ENCODE measurements at places on chromosomes 2 and 18.

DNA sequence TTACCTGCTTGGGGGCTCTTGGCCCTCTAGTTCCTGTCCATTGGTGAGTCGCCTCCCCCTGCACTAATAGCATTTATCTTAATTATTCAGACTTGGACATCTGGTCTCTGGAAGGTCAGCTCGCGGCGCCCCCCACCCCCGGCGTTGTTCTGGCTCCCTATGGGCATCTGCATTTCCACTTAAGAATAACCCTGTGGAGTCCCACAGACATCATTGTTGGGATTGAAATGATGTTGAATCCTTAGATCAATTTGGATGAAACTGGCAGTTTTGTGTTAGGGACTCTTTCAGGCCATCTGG lies 313.8 kb upstream of the HS6ST1 start:
- no peak for DNase-seq

DNA sequence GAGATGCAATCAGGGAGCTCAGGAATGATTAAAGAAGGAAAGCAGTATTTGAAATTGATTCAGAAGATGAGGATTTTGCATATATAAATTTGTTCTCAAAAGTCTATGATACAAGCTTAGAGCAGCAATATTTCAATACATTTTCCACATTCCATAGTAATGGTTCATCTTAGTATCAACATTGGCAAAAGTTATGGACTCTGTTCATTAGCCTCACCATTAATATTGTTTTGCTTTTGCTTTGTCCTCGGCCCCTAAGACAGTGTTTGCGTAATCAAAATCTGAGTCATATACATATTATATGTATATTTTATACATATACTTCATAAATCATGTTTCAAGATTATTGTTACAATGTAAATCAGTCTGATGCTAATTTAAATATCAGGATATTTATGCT lies 176.6 kb downstream of the CNTNAP5 start:
- no peak for DNase-seq

GRCh38 chr2:192010073-192010472 lies 163.2 kb upstream of the CAVIN2 start:
- no peak for DNase-seq

DNA sequence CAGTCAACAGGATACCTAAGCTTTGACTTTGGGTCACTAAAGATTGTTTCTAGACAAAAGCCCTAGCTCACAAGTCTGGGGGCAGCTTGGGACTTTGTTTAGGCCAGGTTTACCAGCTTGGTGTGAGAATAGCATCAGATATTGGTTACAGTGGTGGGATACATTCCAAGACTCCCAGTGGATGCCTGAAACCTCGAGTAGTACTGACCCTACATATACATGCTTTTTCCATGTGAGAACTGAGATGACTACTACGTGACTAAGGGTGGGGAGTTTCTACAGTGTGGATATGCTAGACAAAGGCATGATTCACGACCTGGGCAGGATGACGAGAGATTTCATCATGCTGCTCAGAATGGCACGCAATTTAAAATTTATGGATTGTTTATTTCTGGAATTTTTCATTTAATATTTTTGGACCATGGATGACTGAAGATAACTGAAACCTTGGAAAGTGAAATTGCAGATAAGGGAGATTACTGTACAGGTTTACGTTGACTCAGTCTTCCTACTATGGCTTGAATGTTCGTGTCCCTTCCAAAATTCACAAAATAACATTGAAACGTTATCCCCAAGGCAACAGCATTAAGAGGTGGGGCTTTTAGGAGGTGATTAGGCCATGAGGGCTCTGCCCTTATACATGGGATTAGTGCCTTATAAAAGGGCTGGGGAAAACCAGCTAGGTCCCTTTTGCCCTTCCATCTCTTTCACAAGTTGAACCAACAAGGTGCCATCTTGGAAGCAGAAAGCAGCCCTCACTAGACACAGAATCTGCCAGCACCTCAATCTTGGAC lies 50.2 kb upstream of the CTAGE1 start:
- DNase-seq: no peak

DNA sequence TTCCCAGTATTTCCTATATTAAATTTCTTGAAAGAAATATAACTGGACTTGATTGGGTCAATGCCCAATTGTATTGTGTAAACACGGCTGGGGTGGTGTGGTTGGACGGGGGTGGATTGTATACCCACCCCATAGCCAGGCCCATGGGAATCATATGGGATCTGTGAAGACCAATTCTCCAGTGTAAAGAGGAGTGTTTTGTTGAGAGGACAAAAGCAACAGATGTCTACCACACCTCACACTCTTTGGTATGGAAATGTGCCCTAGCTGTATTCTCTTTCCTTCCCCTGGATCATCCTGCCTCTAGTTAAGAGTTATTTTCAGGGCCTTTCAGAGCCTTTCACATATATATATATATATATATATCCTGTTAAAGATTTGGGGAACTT lies 57.5 kb upstream of the TGIF1 start:
- DNase-seq: no peak

GRCh38 chr2:237558961-237559641 lies 7.3 kb upstream of the PRLH start:
- no peak for DNase-seq

All from activated naive CD4-positive, alpha-beta T cell treated with Interleukin-2 at 50 U/mL for 16 hours (primary cell).